ENCODE measurements at places on chromosomes 12 and 14. TPM values are rescaled to one million over a fixed set of nuclear protein-coding genes. Genes with fewer than 3 reads are reported as not detected.

DNA sequence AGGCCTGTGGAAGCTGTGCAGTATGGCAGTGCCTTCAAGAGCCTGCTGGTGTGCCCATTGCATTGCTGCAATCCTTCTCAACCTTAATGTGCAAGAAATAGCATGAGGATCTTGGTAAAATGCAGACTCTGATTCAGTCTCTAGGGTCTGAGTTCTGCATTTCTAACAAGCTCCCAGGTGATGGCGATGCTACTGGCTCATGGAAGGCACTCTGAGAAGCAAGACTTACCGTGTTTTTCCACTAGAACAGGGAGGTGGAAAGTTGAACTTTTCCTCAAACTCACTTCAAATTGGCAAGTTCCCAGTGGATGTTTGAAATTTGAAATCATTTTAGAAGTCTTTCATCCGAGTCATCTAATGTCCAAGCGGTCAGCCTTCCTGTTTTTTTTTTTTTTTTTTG is 55.5 kb downstream of the MYRFL start:
- no peak for DNase-seq

DNA sequence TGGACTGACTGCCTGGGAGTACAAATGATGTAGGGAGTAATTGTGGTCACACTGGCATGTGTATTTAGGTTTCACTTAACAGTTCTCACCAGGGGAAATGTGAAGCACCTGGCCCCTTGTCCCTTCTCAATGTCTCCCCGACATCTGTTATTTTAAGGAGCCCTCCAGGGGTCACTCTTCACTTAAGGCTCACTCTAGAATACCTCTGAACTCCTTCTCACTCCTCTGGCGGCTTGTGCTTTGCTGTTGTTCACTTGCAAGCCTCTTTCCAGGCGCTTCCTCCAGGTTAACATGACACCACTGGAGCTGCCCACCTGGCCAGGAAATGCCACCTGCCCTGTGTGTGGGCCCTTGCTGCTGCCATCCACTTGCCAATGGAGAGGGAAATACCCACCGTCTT is 56.5 kb upstream of the GZMB start:
- no peak for DNase-seq

DNA sequence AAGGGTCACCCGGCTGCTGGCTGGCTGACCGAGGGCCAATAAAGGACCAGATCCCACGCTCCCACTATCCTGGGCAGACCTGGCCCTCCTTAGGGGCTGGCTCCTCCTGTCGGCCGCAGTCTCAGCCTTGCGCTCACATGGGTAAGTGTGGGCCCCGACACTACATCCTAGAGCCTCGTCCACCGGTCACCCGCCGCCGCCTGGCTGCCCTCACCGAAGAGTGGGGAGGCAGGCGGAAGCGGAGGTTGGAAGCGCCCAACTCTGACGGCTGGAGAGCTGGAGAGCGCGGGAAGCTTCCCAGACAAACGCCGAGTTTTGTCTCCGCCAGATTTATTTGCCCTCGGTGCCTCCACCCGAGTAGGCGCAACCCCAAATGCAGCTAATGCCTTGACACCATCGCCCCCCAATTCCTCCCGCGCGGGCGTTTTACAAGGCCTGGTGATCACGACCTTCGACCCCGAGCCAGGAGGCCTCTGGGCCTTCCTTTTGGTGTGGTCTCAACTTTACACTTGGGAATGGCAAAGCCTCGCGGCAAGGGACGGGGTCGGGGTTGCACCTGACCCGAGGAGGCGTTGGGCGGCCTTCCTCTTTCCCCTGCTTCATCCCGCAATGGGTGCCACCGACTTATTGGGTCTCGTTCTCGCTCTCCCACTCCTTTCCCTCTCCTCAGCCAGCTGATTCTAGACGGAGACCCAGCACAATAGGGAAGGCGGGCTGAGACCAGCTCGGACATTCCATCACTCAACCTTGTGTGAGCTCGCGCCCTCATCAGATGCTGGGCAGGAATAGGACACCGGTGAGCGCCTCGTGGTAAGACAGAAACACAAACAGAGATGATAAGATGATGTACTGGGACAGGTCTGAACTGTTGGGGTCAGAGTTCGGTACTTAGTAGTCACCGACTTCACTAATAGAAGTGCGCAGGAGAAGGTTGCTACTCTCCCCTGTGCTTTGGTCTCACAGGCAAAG is 78.3 kb upstream of the ANO4 start:
- DNase-seq: peak; percentile 5

- DNase-seq: peak; percentile 44
Observed at GRCh38 chr12:43579206-43579605, 27.2 kb upstream of the ADAMTS20 start.

DNA sequence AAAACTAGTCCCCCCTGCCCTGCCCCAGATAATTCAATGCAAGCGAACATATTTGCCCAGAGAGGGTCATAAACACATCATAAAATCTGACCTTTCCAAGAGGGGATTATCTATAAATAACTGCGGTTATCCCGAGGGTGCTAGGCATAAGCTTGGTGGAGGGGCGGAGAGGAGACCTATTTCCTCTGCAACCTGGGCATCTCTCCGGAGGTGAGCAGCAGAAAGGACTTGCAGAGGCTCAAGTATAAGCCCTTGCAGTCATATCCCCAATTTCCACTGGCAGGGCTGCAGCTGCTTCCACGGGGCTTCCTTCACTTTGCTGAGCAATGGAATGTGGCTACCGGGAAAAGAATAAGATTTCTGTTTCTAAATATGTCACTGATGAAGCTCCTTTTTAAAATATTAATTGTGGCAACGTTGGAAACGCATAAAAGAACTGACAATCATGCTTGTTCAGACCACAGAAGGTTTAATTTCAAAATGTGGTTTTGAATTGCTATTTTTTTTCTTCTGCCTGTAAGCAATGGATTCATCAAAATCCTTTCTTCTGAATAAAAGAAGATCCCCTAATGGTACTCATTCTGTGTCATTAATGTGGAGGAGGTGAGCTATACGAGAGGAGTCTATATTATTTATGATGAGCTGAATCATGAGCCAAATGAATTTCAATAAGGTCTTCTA is 268.9 kb upstream of the ATP2B1 start:
- DNase-seq: peak; percentile 7

DNA sequence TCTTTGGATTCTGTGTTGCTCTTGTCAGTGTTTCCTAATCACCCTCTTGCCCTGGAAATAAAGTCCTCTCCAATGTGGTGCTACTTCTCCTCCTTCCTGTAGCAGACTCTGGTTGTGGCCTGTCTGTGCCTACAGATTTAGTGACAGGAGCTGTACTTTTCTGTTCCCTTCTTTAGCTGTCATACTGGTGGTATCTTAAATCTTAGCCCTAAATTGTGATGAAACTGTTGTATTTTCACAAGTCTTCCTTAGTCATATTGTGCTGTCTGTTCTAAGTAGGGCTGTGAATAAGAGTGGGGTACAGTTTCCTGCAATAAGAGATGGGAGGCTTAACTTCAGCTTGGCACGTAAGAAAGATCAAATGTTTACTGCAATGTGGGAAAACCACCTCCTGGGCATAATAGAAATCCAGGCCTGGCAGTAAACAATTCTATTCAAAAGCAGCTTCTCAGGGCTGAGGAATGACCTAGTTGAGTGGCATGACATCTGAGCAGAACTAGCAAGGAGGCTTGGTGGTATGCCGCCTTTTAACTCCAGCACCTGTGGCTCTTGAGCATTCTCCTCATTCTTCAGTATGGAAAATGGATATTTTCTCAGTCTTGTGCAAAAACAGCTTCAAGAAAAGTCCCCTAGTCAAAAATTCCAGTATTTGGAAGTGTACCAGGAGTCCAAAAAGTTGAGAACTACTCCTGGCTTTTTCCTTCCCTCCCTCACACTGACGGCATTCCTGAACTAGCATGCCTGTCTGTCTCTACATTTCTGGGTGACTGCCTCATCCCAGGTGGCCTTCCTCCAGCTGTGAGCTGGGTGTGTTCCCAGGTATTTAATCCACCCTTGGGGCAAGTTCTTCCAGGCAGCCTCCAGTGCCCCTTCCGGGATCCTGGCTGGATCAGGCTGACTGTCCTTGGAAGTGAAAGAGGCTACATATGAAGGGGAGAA is 19.5 kb downstream of the ANO6 start:
- DNase-seq: peak; percentile 58

DNA sequence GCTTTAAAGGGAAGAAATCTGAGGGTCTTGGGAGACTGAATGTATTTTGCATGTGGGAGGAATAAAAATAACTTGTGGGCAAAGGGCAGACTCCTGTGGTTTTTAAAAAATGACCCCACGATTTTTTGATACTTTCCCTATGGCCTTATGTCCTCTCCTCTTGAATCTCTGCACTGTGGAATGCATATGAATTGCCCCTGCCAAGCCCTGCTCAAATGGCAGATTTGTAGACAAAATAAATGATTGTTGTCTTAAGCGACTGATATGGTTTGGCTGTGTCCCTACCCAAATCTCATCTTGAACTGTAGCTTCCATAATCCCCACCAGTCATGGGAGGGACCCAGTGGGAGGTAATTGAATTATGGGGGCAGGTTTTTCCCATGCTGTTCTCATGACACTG is 223.8 kb downstream of the DACT1 start:
- DNase-seq: no peak

DNA sequence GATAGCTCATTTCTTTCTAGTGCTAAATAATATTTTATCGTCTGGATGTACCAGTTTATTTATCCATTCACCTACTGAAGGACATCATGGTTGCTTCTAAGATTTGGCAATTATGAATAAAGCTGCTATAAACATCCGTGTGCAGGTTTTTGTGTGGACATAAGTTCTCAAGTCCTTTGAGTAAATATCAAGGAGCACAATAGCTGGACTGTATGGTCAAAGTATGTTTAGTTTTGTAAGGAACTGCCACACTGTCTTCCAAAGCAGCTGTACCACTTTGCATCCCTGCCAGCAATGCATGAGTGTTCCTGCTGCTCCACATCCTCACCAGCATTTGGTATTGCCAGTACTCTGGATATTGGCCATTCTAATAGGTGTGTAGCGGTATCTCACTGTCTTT is 447.4 kb downstream of the MED13L start:
- no peak for DNase-seq

DNA sequence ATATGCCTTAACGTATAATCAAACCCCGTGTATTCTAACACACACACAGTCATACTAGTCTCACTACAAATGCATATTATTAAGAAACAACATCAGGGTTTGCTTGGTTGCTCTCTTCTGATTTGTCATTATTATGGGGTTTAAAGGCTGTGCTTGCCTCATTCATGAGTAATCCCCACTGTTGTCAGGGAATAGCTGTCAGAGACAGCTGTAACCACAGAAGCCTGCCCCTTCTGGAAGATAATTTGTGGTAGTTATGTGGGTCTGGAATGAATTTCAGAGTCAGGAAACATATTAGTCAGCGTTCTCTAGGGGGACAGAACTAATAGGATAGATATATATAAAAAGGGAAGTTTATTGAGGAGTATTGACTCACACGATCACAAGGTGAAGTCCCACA is 456.9 kb upstream of the TMEM132C start:
- peak; percentile 83 for DNase-seq

DNA sequence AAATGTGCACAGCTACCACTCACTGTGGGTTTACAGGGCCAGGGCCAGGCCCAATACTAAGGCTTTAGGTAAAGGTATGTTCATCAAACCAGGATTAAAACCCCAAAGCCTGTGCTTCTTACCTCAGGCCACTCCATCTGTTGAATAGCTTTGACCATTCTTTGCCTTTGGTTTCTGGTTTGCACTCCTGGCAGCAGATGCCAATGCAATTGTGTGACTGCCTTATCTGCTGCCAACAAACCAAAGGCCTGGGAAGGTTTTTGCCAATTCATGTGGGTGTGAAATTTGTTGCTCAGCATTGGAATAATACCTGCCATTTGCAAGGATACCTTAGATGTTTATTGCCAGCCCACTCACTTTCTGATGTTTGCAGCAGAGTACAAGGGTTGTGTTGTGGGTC is 221.6 kb downstream of the C12orf75 start:
- no peak for DNase-seq

GRCh38 chr14:77007975-77008421 is 20.5 kb downstream of the IRF2BPL start:
- peak; percentile 54 for DNase-seq

GRCh38 chr12:27580561-27581330 is 56.7 kb downstream of the PPFIBP1 start:
- no peak for DNase-seq

GRCh38 chr12:129069886-129070285 is 216.6 kb downstream of the GLT1D1 start:
- DNase-seq: no peak

GRCh38 chr14:45246691-45247090 is 6.3 kb downstream of the MIS18BP1 start:
- no peak for DNase-seq

GRCh38 chr12:45294906-45295305 is 79.0 kb downstream of the ANO6 start:
- DNase-seq: no peak

GRCh38 chr14:34030864-34031263 is 80.0 kb upstream of the EGLN3 start:
- peak; percentile 96 for DNase-seq

DNA sequence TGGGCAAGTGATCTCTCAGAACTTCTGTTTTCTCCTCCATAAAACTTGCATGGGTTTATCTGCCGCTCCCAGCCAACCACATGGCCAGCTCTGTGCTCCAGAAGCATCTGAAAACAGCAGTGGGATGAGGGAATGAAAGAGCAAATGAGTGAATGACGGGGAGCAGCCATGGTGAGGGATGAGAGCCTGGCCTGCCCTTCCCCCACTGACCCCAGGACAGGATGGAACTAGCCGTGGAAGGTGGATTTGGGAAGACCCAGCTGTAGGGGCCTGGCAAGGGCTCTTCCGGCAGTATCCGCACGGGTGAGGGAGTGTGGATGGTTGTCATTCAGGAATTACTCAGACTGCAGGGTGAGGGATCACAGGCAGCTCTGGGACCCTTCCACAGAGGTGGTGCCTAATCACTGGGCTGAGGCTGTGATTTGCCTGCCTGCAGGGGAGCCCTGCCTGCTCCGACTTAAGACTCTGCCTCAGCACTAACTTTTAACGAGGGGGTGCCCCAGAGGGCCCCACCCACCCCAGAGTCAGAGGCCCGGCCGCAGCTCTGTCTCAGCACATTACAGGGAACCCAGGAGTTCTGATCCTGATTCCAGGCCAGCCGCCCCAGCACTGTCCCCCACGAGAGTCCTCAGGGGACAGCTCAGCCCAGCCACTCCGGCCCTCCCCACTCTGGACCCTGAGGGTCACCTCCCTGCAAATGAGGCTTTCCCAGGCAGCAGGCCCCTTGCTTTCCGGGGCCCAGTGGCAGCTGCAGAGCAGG is 136.8 kb upstream of the C14orf180 start:
- DNase-seq: no peak

DNA sequence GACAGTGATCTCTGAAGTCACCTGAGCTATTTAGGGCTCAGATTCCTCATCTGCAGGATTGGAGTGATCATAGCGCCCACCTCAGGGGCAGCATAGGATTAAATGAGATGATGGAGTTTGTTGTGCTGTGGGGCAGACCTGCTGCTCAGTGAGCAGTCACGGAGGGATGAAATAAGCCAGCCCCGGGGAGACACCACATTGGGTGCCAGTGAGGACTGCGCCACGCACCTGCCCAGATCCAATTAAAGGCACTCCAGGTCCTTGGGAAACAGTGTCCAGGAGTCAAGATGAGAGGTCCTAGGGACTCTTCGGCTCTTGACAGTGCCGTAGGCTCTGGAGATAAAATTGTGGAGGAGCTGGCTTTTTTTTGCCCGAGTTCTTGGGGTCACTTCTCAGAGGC is 166.2 kb downstream of the ADGRD1 start:
- DNase-seq: no peak

Gene ATG101
- 30.3 TPM for total RNA-seq

Gene LIN7A
- total RNA-seq: 4.3 TPM

Gene RNFT2
- 1.0 TPM for total RNA-seq

Gene MIP
- total RNA-seq: not detected

Gene HOXC4
- 0.21 TPM for total RNA-seq

Gene MGST1
- total RNA-seq: 5.6 TPM

Gene PLA2G1B
- total RNA-seq: not detected

Gene PTPRB
- total RNA-seq: 35.6 TPM

All from tongue (tissue), 3 donors.